ENCODE measurements at places on chromosomes 2 and 18. TPM values are rescaled to one million over a fixed set of nuclear protein-coding genes. Genes with fewer than 3 reads are reported as not detected.

DNA sequence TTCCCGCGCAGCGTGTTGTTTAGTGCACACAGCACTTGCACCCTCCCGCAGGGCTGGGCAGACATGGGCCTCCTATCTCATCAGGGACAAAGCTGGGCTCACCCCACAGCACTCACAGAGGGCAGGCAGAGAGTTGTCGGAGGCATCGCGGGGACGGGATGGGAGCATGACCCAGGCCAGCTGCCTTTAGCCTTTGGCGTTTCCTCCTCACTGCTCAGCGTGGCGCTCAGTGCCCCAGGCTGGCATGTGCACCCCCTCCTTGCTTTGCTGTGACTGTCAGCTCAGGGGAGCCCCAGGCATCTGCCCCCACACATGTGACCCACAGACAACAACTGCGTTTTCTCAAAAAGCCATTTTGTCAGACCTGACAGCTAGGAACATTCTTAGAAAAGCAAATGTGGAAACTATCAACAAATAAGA is 101.1 kb downstream of the RNF144A start:
- H3K27ac ChIP-seq, result no peak overlapping the region
- DNase-seq, result no peak
- H3K4me3 ChIP-seq, result no peak overlapping the region

GRCh38 chr2:241852981-241853631 is 5.6 kb downstream of the PDCD1 start:
- no peak for DNase-seq
- no peaks in the 10 kb centered on the region for H3K36me3 ChIP-seq
- no peaks in the 10 kb centered on the region for H3K27me3 ChIP-seq
- no peaks in the 10 kb centered on the region for H3K4me1 ChIP-seq
- H3K27ac ChIP-seq, result no peak overlapping the region
- H3K4me3 ChIP-seq, result no peak overlapping the region

- H3K4me1 ChIP-seq, result no peaks in the 10 kb centered on the region
- H3K27me3 ChIP-seq, result peaks cover 68% of the 10 kb centered on the region
- H3K36me3 ChIP-seq, result no peaks in the 10 kb centered on the region
- no peak overlapping the region for H3K27ac ChIP-seq
Observed at GRCh38 chr2:1482253-1482675, 69.0 kb downstream of the TPO start.

DNA sequence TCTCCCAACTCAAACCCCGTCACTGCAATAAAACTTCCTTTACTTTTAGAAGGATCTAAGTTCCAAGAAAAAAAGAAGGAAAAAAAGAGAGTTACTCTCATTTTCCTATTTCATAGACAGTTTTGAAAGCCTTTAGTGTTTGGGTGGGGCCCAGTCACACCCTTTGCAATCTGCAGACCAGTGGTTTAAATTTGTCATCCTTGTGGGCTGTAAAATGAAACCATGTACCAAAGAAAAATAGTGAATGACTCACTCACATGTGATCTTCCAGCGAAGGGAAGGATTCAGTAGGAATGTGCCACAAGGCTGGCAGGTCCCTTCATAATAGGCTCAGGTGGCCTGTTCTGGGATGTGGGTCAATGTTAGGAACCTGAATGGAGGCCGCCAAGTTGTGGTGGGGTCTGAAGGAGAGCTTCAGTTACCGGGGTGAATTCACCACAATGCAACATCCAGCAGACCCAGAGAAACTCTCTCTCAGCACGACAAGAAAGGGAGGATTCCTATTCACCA is 28.3 kb downstream of the ANXA4 start:
- H3K27ac ChIP-seq, result peak overlapping the region; percentile 91
- H3K36me3 ChIP-seq, result no peaks in the 10 kb centered on the region
- H3K4me3 ChIP-seq, result peak overlapping the region; percentile 34
- DNase-seq, result peak; percentile 94
- H3K4me1 ChIP-seq, result peaks cover 73% of the 10 kb centered on the region

- H3K27ac ChIP-seq, result no peak overlapping the region
- DNase-seq, result no peak
- no peaks in the 10 kb centered on the region for H3K4me1 ChIP-seq
- no peaks in the 10 kb centered on the region for H3K36me3 ChIP-seq
- no peak overlapping the region for H3K4me3 ChIP-seq
Observed at GRCh38 chr2:238693337-238694093, 154.4 kb upstream of the TWIST2 start.

DNA sequence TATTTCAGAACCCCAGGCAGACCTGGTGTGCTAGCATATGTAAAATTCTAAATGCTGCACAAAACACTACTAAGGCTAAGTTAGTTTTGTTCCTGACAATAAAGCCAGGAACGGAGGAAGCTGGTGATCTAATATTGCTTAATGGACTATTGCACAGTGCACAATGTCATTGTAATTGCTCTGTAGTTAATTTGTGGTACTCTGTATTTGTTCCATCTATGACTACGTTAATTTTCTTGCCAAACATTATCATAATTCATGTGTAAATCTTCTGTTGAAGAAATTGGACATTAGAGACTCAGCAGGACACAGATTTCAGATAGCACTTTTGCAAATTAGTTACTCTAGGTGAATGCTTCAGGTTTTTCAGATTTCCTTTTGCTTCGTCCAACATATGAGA is 232.3 kb downstream of the RIT2 start:
- H3K36me3 ChIP-seq, result no peaks in the 10 kb centered on the region
- H3K27ac ChIP-seq, result no peak overlapping the region
- no peaks in the 10 kb centered on the region for H3K27me3 ChIP-seq

The PLEK gene
- total RNA-seq, result not detected

- H3K4me3 ChIP-seq, result no peak overlapping the region
- DNase-seq, result peak; percentile 41
- peak overlapping the region; percentile 12 for H3K27ac ChIP-seq
- H3K36me3 ChIP-seq, result no peaks in the 10 kb centered on the region
Observed at GRCh38 chr2:140658760-140659692, 1471.8 kb downstream of the LRP1B start.

GRCh38 chr2:184523732-184524131 is 74.6 kb upstream of the ZNF804A start:
- no peaks in the 10 kb centered on the region for H3K27me3 ChIP-seq
- H3K36me3 ChIP-seq, result no peaks in the 10 kb centered on the region
- H3K4me3 ChIP-seq, result no peak overlapping the region
- DNase-seq, result no peak
- no peaks in the 10 kb centered on the region for H3K4me1 ChIP-seq

- peaks cover 54% of the 10 kb centered on the region for H3K36me3 ChIP-seq
- no peak overlapping the region for H3K27ac ChIP-seq
- H3K4me3 ChIP-seq, result no peak overlapping the region
- no peaks in the 10 kb centered on the region for H3K4me1 ChIP-seq
- peak; percentile 48 for DNase-seq
Observed at GRCh38 chr2:240013343-240013742, 11.8 kb downstream of the NDUFA10 start.

DNA sequence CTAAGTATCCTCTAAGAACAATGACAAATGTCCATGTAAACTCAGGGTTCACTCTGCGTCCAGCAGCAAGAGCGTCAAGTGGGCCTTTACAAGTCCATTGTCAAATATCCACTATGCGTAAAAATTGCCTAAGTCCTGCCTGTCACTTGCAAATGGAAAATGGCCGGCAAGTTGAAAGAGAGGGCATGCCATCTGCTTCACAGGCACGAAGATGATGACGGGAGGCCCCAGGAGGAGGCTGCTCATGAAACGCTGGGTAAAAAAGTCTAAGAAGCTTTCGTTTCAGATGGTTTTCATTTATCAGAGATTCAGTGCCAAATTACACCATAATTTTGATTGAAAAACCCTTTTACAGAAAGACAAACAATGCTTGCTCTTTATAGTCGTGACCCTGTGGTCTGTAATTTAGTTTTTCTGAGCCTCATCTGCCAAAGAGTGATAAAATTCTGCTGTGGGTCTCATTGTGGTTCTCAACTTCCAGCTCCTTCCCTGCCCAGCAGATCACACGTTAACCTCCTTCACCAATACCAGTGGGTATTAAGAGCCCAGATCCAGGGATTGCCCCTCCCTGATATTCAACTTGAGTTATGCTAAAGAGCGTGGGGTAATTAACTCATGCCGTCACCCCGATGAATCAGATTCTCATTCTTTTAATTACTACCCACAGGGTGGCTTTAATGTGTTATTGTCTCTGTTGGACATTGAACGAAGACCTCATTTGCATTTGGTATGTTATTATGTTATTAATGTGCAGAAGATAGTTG is 160.2 kb upstream of the ALKAL2 start:
- H3K27ac ChIP-seq, result no peak overlapping the region
- no peaks in the 10 kb centered on the region for H3K36me3 ChIP-seq
- no peak overlapping the region for H3K4me3 ChIP-seq
- H3K4me1 ChIP-seq, result no peaks in the 10 kb centered on the region
- H3K27me3 ChIP-seq, result 0 out of 2 replicates have a peak, but pooled peaks cover 5% of the 10 kb centered on the region

- no peaks in the 10 kb centered on the region for H3K4me1 ChIP-seq
- H3K27me3 ChIP-seq, result no peaks in the 10 kb centered on the region
- no peak overlapping the region for H3K27ac ChIP-seq
Observed at GRCh38 chr18:5040476-5040875, 156.6 kb downstream of the AKAIN1 start.

The ICA1L gene
- 1.3 TPM for total RNA-seq

DNA sequence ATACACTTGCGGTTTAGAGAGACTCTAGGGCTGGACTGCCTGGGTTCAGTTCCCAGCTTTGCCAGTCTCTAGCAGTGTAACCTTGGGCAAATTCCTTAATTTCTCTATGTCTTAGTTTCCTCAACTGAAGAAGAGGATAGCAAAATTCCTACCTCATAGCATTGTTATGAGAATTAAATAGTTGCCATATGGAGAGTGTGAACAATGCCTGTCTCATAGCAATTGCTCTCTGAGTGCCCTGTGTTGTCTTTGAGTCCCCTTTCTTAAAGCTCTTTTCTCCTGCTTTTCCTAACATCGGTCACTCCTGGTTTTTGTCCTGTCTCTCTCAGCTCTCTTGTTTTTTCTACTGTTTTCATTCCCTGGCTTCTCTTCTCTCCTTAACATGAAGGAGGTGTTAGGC is 116.8 kb upstream of the ALPP start:
- DNase-seq, result no peak
- H3K4me1 ChIP-seq, result peaks cover 7% of the 10 kb centered on the region
- H3K36me3 ChIP-seq, result no peaks in the 10 kb centered on the region
- H3K27ac ChIP-seq, result no peak overlapping the region
- no peak overlapping the region for H3K4me3 ChIP-seq
- H3K27me3 ChIP-seq, result no peaks in the 10 kb centered on the region

GRCh38 chr2:207334624-207335371 is 169.1 kb upstream of the KLF7 start:
- peak overlapping the region; percentile 92 for H3K27ac ChIP-seq
- H3K27me3 ChIP-seq, result no peaks in the 10 kb centered on the region
- H3K36me3 ChIP-seq, result no peaks in the 10 kb centered on the region
- peaks cover 55% of the 10 kb centered on the region for H3K4me1 ChIP-seq
- peak overlapping the region; percentile 57 for H3K4me3 ChIP-seq

- H3K4me1 ChIP-seq, result no peaks in the 10 kb centered on the region
- H3K4me3 ChIP-seq, result no peak overlapping the region
- H3K27me3 ChIP-seq, result no peaks in the 10 kb centered on the region
- H3K27ac ChIP-seq, result no peak overlapping the region
Observed at GRCh38 chr2:239226677-239227581, 173.9 kb downstream of the HDAC4 start.

GRCh38 chr2:39723946-39724827 is 54.9 kb downstream of the THUMPD2 start:
- peak overlapping the region; percentile 31 for H3K4me3 ChIP-seq
- no peaks in the 10 kb centered on the region for H3K27me3 ChIP-seq
- H3K36me3 ChIP-seq, result no peaks in the 10 kb centered on the region
- DNase-seq, result no peak
- H3K4me1 ChIP-seq, result peaks cover 26% of the 10 kb centered on the region
- H3K27ac ChIP-seq, result peak overlapping the region; percentile 96

- H3K36me3 ChIP-seq, result no peaks in the 10 kb centered on the region
- H3K27ac ChIP-seq, result no peak overlapping the region
- H3K4me3 ChIP-seq, result no peak overlapping the region
- no peak for DNase-seq
Observed at GRCh38 chr2:154587739-154588138, 110.8 kb upstream of the KCNJ3 start.

DNA sequence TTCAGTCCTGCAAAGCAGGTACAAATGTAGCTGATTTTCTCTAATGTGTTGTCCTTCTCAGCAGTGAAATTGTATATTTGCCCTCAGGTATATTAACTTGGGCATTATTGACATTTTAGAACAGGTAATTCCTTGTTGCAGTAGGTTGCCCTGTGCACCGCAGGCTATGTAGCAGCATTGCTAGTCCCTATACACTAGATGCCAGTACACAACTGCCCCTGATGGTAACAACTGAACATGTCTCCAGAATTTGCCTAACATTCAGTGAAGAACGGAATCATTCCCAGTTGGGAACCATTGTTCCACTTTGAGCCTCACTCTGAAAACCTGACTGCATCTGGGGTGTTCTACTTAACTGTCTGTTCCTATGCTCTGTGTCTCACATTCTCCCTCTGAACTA is 23.1 kb upstream of the TFPI start:
- peak; percentile 30 for DNase-seq
- peaks cover 31% of the 10 kb centered on the region for H3K4me1 ChIP-seq
- no peaks in the 10 kb centered on the region for H3K27me3 ChIP-seq
- peak overlapping the region; percentile 5 for H3K27ac ChIP-seq

GRCh38 chr2:6845312-6845711 is 20.4 kb downstream of the CMPK2 start:
- DNase-seq, result no peak
- no peaks in the 10 kb centered on the region for H3K36me3 ChIP-seq

The IL1RL2 gene
- total RNA-seq, result 0.11 TPM

DNA sequence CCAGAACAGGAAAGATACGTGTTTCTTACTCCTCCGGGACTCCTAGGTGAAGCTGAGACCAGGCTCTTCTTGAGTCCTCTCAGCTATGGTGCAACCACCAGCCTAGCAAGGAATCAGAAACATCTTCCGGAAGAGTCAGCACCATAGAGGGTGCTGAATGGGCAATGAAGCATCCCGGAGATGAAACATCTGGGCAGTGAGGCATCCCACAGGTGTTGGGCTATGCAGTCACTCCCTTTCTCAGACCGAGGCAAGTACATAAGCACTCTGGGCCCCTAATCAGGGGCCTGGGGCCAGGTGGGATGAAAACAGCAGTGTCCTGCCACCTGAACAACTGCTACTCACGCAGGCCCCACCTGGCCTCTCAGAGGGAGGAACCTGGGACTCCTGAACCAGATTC is 1.4 kb upstream of the CAPN10 start:
- no peak for DNase-seq
- H3K4me3 ChIP-seq, result peak overlapping the region; percentile 93
- peaks cover 50% of the 10 kb centered on the region for H3K4me1 ChIP-seq
- H3K27ac ChIP-seq, result no peak overlapping the region
- H3K36me3 ChIP-seq, result no peaks in the 10 kb centered on the region

GRCh38 chr2:15782009-15782751 is 158.2 kb upstream of the MYCN start:
- H3K4me1 ChIP-seq, result peaks cover 16% of the 10 kb centered on the region
- H3K27ac ChIP-seq, result peak overlapping the region; percentile 24
- no peaks in the 10 kb centered on the region for H3K36me3 ChIP-seq
- peak; percentile 67 for DNase-seq

- H3K4me3 ChIP-seq, result no peak overlapping the region
- no peak for DNase-seq
- H3K27ac ChIP-seq, result no peak overlapping the region
- H3K36me3 ChIP-seq, result no peaks in the 10 kb centered on the region
Observed at GRCh38 chr2:3490191-3491170, 28.9 kb downstream of the ADI1 start.

GRCh38 chr2:112251271-112251670 is 3.6 kb downstream of the ZC3H8 start:
- H3K27me3 ChIP-seq, result no peaks in the 10 kb centered on the region
- H3K4me3 ChIP-seq, result no peak overlapping the region
- no peak for DNase-seq
- peaks cover 9% of the 10 kb centered on the region for H3K36me3 ChIP-seq
- H3K4me1 ChIP-seq, result peaks cover 16% of the 10 kb centered on the region
- H3K27ac ChIP-seq, result no peak overlapping the region

Data from PC-3 (cell line).